Activated T-helper 1 cell treated with anti-CD3 and anti-CD28 coated beads, Interleukin-2, amount 50 U/mL, for 16 hours (primary cell): ENCODE measurements at places on chromosomes 11 and 22.

- no peak for DNase-seq
These were observed 23.1 kb downstream of the FADD start for GRCh38 chr11:70226183-70226582.

GRCh38 chr11:46120346-46121300 lies 631 bp downstream of the PHF21A start:
- no peak for DNase-seq

- DNase-seq, result no peak
These were observed 36.3 kb downstream of the BCR start for GRCh38 chr22:23216461-23217170.

GRCh38 chr11:130396965-130397364 lies 31.4 kb downstream of the ADAMTS8 start:
- DNase-seq, result no peak

GRCh38 chr11:48093323-48093722 lies 113.0 kb downstream of the PTPRJ start:
- DNase-seq, result no peak

GRCh38 chr11:112540261-112540660 lies 279.6 kb upstream of the PLET1 start:
- no peak for DNase-seq

GRCh38 chr11:87463486-87464102 lies 425.9 kb downstream of the TMEM135 start:
- DNase-seq, result no peak

- no peak for DNase-seq
These were observed 65.5 kb downstream of the ARHGAP42 start for GRCh38 chr11:100752371-100753171.

GRCh38 chr11:63023222-63023814 lies 7.7 kb upstream of the SLC22A8 start:
- no peak for DNase-seq

DNA sequence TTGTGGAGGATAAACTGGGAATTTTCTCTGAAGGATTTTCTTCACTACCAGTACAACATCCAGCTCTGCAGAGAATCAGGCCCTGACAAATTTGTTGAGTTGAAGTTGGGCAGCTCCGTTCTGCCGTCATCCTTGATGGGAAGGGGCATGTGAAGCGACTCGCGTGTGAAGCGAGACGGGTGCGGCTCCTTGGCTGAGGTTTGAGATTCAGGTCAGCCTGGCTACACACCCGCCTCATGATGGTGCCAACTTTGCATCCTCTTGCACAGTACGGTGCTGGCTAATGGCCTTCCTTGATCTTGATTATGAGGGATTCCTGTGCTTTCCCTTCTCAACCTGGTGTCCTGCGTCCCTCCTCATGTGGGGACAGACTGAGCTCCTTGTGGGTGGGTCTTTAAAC lies 19.7 kb upstream of the CDC42EP2 start:
- DNase-seq, result no peak

- DNase-seq, result no peak
These were observed 877 bp downstream of the SLC25A17 start for GRCh38 chr22:40818192-40818746.

- no peak for DNase-seq
These were observed 48.0 kb upstream of the SLC5A1 start for GRCh38 chr22:31995046-31995445.

DNA sequence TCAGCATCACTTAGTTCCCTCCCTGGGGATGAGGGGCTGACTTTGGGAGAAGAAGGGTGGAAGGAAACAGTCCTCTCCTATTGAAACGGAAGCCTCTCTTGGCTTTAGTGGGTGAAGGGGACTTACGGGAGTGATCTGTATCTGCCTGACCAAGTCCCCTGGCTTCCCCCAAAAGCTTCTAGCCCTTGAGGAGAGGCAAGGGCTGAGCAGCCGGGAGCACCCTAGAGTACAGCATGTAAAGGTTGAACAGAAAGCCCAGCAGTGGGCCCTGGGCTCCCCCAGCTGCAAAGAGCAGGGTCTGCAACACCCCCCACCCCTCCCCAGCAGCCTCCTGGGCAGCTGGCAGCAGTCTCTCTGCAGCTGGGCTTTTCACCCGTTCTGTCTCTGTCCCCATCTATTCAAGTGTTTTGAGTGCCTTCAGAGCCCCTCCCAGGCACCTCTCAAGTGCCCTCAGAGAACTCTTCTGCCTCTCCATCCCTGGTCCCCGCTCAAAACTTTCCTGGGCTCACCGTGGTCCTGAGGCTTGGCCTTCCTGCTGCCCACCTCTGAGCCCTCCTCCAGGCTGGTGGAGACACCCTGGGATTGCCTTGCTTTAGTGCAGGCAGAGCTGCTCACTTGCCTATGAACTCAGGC lies 2.7 kb downstream of the CAPN5 start:
- DNase-seq, result no peak

DNA sequence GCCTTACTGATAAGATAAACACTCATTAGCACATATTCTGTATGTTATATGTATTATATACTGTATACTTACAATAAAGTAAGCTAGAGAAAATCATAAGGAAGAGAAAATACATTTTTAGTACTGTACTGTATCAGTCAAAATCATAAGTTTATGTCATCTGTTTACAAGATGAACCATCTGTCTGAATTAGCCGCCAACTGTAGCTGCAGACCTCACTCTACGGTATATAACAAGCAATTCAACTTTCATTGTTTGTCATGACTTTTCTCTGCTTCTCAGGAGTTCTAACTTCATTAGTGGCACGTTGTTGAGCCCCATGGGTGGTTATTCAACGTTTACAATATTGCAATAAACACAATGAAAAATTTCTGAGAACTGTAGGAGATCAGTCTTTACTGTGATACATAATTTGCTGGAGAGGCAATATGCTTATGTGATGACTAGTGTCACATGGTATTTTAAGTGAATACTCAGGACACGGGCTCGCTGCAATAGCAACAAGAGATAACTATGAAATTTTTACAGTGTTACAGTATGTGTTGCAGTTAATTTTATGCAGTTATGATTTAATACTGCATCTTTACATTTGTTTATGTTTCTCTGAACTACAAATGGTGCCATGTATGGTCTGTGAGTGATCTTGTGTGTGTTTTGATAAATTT lies 132.2 kb upstream of the CTSC start:
- no peak for DNase-seq

GRCh38 chr22:37187891-37188761 lies at the start of gene C1QTNF6:
Gene C1QTNF6, minus strand, starts transcription at chr22:37188247. Its CDS starts 34 bp downstream, at chr22:37188213.
- DNase-seq, result no peak

DNA sequence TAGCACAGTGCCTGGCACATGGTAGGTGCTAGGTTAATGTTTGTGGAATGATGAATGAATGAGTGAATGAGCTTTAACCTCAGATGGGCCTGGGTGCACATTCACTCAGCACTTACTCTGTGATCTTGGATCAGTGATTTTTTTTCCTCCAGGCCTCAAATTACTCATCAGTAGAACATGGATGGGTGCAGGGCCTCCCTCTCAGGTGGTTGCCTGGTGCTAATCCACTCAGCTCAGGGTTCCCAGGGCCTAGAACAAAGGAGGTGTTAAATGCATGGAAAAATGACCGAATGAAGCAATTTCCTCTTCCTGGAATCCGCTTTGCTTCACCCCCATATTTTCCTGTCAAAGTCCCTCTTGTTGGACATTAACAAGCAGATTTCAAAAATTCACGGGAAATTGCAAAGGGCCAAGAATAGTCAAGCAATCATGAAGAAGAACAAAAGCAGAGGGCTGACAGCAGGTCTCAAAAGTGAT lies 93.5 kb downstream of the MYEOV start:
- DNase-seq, result no peak

- no peak for DNase-seq
These were observed 58.6 kb downstream of the MAML2 start for GRCh38 chr11:96284401-96284800.

DNA sequence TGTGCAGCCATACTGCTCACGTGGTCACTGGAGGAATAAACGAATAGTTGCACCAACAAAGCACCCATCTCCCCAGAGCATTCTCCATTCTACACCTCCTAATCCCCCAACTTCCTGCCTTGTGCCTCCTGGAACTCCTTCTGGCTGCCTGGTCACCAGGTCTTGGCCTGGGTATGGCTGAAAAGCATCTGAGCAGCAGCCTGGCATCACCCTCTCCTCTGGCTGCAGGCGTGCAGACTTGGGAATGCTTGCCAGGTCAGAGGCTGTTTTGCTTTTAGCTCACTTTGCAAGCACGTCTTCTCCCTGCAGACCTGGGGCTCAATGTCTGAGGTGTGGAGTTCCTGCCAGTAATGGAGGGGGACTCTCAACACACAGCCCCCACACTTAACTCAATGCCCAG lies 33.3 kb upstream of the KCNJ11 start:
- no peak for DNase-seq

- DNase-seq, result peak; percentile 3
These were observed 60.5 kb upstream of the KCNQ1OT1 start for GRCh38 chr11:2760196-2760871.

GRCh38 chr11:78138291-78138690 lies 1.1 kb downstream of the ALG8 start:
- DNase-seq, result no peak
